ENCODE measurements at places on chromosomes 4 and X.

GRCh38 chr4:56464581-56464980 lies 2.8 kb upstream of the SRP72 start:
- DNase-seq: no peak

GRCh38 chr4:153468587-153468986 lies 2.4 kb downstream of the TMEM131L start:
- DNase-seq: no peak

DNA sequence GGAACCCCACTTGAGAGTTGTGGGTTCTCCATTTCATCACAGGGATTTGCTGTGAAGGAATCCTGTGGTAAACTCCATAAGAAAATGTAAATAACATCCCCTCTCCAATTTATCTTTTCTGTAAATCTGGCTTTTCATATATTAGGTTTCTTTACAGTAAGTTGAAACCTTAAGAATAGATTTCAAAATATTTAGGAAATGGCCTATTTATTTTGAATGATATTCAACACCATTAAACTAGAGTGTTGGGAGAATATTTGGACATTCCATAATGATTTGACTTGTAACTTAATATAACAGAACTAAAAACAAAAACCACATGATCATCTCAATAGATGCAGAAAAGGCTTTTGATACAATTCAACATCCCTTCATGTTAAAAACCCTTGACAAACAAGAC lies 197.3 kb upstream of the PGRMC2 start:
- no peak for DNase-seq

DNA sequence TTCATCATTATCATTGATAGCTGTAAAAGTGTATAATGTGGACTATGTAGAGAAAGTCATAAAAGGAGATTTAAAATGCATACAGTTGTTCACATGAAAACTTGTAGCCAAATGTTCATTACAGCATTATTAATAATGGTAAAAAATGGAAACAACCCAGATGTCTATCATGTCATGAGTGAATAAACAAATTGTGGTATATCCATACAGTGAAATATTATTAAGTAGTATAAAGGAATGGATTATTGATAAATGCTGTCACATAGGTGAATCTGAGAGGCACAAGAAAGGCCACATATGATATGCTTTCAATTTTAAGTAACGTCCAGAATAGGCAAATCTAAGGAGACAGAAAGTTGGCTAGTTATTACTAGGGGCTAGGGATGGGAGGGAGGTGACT lies 7.1 kb downstream of the TET2 start:
- DNase-seq: no peak

DNA sequence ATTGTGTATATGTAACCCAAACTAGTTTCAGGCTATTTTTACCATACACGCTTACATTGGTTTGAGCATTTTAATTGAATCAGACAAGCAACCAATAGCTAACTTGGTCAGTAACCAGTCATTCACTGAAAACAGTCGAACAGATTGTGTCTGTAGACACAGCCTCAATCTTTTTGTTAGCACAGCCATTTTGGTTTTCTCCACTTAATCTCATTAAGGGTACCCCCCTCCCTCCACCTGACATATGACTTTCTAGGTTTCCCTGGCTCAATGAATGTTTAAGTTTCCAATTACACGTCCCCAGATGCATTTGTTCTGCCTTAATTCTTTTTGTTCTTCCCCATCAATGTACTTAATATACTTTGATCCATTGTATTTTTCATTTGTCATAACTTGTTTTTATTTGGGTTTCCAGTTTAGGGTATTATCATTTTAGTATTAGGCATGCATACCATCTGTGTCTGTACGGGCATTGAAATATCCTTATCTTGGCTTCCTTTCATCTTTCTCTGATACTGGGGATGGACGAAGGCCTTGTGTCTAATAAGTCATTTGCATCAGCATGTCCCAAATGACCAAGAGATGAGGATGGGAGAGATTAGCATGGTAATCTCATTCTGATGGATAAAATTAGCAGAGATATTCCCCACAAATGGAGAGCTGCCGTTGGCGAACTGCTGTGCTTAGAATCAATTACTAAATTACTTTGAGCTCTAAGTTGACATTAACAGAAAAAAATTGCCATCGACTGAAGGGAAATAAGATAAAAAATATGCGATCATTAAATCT lies 35.9 kb upstream of the PHOX2B start:
- DNase-seq: no peak

- no peak for DNase-seq
These were observed 104.4 kb downstream of the PJA1 start for GRCh38 chrX:69060631-69061408.

GRCh38 chr4:118225511-118225910 lies 127.3 kb downstream of the PRSS12 start:
- DNase-seq: no peak

- no peak for DNase-seq
These were observed 48.1 kb upstream of the CXCL8 start for GRCh38 chr4:73692254-73692653.

GRCh38 chr4:157045507-157046127 lies 30.3 kb upstream of the GLRB start:
- no peak for DNase-seq

DNA sequence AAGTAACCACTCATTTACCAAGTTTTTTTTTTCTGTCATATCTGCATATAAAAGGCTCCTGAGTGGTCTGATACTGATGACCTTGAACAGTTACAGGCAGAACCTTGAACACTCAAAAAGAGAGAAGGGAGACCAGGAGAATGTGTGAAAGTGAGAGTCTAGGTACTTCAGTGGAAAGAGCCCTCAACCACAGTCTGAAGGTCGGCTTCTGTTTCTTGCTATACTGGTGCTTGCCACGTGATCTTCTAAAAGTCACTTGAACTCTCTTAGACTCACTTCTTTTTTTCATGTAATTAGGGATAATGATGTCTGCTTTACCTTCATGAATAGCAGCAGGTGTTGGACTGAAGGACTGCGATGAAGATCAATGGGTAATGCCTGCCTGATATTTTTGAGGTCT lies 22.8 kb downstream of the GABRB1 start:
- no peak for DNase-seq

DNA sequence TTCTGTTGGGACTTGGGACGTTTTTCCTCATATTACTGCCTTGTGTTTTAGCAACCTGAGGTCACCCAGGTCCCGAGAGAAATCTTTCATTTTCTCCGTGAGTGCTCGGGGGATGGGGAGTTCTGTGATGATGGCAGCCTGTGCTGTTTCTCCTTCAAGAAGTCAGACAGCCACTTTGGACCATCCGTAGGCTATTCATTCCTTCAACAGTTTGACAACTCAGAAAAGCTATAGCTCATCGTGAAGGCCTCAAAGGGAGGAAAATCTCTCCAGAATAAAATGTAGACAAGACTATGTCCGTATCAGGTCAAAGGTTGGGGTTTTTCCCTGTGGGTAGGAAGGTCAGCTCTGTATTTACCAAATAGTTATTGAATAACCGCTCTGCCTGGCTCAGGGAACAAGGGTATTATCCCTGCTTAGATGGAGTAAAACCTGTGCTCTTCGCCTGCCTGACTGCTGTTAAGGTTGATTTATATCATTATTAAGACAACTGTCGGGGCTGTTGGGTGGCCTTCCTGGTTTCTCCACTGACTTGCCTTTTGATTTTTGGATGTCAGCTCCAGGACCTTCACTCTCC lies 36.6 kb downstream of the FAM114A1 start:
- DNase-seq: no peak

- DNase-seq: no peak
These were observed 12.2 kb downstream of the ZNF630 start for GRCh38 chrX:48059296-48059639.

DNA sequence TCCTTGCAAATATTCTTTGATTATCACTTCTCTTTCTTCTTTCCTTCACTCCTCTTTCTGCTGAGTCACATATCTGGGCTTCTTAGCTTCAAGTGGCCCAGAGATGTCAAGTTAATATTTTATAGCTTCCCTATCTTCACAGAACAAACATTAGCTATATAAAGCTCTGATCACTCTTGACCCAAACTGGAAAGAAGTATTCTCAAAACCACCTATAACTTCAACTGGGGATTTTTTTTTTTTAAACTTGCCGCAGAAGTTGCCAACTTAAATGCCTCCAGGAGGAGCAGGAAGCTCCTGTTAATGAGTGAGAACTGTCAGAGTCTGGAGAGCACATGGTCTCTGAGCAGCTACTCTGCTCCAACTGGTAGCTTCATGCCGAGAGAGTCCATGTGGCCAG lies 233.3 kb upstream of the EDNRA start:
- no peak for DNase-seq

- no peak for DNase-seq
These were observed 32.0 kb upstream of the SGMS2 start for GRCh38 chr4:107792711-107793110.

- DNase-seq: no peak
These were observed 4.7 kb downstream of the THAP9 start for GRCh38 chr4:82905205-82905604.

DNA sequence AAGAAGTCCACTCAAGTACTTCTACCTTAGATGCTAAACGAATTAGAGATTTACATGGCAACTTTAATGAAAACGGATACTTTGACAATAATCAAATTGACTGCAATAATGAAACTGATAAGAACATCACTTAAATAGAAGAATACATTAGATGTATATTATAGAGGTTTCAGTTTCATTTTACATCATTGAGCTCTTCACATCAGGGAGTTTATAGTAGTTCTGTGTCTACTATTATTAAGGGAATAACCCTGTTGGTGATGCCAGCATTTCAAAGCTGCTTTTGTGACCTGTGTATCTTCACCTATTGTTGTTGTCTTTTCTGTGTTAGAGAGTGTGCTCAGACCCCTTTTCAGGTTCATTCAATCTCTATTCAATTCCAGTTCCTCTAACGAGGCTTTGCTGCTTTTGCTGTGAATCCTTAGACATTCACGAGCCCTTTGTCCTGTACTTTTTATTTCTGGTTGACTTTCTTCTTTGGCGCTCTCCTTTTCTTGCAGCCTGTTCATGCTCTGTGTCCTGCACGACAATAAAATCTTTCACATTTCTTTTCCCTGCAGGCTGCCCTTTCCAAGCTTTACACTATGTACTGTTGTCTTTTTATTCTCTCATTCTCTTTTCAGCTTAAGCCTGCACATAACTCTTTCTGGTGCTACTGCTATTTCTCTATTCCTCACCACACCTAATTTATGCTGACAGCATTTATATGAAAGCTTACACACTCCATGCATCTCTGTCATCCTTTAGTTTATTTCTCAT lies 232.1 kb downstream of the CPE start:
- no peak for DNase-seq

DNA sequence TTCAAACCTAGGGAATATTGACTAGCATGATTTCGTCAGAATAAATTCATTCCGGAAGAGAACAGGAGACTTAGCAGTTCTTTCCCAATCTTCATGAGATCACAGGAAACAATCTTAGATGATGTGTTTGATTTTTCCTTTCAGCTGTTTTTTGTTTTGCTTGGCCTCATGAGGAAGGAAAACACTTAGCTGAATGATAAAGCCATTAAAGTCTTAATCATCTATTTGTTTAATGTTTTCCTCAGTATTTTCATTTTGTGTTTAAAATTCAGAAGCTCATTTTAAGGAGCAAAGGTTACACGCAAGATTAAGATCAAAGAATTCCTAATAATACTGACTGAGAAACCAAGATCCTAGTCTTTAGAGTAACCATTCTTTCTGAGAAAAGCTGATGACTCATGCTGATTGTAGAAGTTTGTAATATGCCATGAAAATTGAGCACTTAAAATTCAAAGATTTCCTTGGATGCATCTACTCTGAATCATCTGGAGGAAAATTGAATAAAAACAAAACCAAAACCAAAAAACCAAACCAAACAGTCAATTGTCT lies 15.4 kb upstream of the TBC1D19 start:
- DNase-seq: no peak

DNA sequence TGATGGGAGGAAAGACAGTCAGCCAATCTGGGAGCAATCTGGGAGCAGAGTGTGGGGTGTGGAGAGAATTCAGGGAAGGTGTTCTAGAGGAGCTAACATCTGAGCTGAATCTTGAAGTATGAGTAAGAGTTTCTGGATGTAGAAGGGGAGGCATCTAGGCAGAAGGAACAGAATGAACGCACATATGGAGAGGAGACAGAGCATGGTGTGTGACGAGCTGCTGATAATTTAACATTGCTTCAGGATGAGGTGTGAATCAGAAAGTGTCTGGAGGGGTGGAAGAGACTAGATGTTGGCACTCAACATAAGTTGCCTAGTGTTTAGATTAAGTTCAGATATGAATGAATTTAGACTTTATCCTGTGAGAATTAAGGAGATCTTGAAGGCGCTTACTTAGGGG lies 58.9 kb downstream of the CPE start:
- DNase-seq: no peak

DNA sequence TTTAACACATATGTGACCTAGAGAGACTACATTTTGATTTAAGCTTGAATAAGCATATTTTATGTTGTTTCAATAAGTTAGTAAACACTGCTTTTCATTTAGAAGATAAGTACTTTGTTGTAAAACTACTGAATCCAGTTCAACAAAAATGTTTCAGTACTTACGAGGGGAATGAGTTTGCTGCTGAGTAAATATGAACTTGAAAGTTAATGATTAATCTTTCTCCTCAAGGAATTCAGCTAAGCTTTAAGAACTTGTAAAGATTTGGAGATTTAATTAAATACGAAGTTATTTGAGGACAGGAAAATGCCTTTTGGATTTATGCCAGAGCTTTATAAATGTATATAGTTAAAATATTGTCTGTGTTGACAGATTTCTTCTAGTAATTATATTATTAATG lies 933.0 kb upstream of the LCORL start:
- no peak for DNase-seq

DNA sequence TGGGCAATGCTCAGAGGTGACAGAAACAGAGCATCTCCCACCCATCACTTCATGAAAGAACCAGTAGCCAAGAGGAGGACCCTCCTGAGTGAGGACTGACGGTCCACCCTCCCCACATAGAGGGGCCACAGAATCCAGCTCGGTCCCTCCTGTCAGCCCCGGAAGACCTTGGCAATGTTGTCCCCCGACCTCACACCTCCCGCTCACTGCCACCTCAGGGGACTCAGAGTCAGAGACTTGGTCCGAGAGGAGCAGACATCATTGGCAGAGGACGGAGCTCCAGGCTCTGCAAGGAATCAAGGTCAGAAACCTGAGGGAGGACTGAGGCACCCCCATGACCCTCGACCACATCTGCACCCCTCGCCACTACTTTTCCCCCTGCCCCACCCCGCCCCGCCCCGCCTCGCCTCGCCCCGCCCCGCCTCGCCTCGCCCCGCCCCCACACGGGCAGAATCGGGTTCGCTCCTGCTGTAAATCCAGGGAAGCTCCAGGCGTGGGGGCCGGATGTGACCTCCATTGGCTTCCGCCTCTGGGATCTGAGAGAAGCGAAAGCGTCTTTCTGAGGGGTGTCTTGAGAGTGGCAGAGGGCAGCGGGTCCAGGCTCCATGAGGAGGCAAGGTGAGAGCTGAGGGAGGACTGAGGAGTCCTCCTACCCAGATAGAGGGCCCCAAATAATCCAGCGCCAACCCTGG lies at the start of gene MAGEA11:
MAGEA11 (plus strand) TSS at position 516 of the 692 bp plus-strand sequence. CDS start 1,100 bp downstream, outside the sequence.
- no peak for DNase-seq
